ENCODE measurements at places on chromosomes 12 and 14.

GRCh38 chr14:70622111-70622712 is 19.5 kb upstream of the TTC9 start:
- peak; percentile 64 for DNase-seq

- DNase-seq = peak; percentile 51
Observed at GRCh38 chr14:60064491-60065072, 27.1 kb upstream of the PCNX4 start.

- DNase-seq = no peak
Observed at GRCh38 chr14:103118018-103118662, 5.1 kb upstream of the TNFAIP2 start.

DNA sequence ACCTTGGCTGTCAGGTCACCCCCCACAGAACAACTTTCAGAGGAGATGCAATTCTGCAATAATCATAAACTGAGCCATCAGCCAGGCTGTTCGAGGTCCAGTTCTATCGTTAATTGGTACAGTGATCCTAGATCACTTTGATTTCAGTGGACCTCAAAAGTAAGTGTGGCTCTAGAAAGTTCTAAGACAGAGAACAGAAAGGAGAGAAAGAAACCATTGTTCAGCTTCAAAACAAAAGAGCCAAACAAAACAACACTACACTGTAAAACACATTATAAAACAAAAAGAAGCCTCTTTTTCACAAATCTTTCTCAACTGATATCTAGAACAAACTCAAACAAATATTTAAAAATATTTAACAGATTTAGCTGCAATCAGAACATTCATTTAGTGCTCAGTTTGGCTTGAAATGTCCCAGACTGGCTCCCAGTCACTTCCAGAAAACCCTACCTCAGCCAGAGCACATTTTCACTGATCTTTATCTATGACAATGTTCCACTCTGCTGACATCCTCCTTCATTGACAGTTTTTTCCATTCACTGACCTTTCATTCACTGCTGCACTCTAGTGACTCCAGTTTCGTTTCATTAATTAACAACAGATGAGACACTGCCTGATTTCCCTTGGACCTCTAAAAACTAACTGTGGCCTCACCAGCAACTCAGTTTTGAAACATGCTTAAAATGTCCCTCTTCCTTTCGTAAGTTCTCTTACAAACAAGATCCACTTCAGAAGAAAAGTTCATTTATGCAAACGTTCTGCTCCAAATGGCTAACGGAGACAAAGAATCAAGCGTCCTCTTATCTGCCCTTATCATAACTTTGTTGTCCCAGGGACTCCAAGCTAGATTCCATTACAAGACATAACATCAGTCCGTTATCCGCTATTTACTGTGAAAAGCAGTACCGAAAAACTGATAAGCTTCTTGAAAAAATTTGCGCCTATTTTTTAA is 56.8 kb downstream of the DUSP16 start:
- DNase-seq = peak; percentile 30

- DNase-seq = no peak
Observed at GRCh38 chr12:116469344-116469743, 89.8 kb upstream of the MAP1LC3B2 start.

DNA sequence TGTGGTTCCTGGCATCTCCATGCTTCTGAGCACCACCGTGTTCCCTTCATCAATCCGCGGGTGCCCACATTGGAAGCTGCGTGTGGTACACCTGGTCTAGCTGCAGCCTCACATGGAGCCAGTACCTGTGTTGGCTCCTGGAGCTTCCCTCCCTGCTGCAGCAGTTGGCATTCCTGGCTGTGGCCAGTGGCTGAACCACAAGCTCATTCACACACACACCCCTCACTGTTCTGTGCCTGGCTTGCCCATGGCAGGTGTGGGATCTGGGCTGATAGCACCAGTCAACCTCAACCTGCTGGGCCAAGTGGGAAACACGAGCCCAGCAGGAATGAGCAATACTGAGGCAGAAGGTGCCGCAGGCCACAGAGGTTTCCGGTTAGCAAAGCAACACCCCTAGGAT is 256.2 kb upstream of the LRFN5 start:
- no peak for DNase-seq

DNA sequence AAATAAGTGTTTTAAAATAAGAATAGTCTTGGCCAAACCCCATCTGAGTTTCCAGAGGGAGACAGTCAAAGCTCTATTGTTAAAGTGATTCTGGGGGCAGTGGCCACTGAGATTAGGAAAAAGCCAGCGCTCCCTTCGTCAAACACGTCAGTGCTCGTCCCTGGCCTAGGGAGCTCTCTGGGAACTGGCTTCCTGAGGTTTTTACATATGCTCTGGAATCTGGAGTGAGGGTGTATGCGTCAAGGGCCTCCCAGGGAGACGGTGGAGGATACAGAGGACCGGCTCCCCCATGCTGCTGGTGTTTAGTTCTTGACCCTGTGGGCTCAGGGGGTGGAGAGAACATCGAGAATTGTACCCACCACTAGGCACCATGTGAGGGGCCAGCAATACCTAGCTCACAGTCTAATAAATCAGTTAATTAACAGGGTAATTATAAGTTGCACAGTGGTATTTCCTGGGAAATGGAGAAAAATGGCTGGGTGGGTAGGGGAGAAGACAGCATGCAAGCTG is 87.0 kb downstream of the SLC25A47 start:
- no peak for DNase-seq

DNA sequence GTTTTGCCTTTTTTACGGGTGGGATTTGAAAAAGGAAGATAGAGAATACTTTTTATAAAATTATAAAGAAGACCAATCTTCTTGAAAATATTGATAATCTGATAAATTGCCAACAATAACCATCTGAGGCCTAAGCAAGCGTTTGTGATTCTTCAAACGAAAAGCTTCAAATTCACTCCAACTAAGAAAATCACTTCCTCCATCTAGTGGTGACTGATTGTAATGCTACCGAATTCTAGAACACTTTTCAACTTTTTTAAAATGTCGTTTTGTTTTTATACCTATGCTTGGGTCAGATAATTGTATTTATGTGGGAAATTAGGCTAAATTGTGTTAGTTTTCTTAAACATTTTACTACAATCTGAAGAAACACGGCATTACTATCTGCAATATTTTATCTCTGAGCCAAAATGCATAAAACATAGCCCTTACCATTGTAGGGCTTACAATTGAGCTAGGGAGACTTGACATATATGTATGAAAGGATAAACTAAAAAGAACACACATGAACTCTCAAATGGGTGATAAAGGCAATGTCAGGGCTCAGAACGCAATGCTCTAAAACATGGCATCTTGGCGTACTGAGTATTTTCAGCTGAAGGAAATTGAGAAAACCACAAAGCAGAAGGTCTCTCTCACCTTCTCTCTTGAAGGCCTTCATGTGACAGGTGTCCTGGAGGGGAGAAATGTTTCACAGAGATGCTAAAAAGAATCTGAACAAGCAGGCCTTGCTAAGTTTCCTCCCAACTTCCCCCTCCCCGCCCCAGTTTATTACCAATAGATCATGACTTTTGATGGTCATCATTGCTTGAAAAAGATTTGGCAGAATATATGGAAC is 36.8 kb upstream of the G2E3 start:
- DNase-seq = peak; percentile 33

DNA sequence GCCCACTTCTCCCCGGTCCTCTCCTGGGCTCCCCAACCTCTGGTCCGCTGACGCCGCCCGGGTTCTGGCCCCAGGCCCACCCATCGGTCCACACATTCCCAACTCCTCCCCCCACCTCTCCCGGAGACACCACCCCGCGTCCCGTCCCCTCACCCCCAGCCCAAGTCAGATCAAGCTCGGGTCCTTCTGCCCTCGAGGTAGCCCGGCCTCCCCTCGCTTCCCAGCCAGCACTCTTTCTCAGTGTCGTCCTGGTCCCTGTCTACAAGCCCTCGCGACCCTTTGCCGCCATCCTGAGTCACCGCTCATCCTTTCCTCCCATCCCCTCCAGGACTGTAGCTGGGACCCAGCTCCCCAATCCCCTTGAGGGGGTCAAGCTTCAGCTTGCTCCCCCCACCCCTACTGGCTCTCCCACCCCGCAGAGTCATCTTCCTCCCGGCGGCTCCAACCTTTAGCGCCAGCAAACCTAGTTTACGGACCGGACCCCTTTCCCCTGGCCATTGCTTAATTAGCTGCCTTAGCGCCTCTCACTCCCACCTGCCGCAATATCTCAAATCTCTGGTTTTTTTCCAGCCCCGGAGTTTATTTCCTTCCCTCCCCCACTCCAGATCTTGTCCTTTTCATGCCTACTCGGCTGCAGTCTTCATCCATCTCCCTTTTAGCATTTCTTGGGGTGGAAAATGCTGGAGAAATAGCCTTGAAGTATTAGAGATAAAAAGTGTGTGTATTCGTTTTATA is 1.1 kb downstream of the PPP4R4 start:
- DNase-seq = no peak

DNA sequence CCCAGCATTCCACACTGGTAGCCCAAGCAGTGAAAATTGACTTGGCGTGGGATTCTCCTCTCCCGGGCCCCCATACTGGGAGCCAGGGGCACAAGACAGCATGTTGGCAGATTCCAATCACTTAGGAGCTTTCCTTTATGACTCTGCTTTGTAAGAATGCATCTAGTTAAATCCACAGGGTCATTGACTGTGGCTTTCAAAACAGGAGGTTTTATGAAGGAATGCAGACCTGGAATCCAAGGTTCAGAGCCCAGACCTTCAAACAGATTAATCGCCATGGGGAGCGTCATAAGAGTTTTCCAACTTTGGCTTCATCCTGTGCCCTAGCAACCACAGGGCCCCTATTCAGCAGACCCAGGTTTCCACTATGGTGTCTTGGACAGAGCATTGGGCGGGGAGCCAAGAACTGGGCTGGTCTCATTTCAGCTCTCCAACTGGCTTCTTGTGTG is 76.4 kb upstream of the RMST start:
- DNase-seq = no peak

- DNase-seq = no peak
Observed at GRCh38 chr14:64249363-64249762, 44.8 kb downstream of the ESR2 start.

DNA sequence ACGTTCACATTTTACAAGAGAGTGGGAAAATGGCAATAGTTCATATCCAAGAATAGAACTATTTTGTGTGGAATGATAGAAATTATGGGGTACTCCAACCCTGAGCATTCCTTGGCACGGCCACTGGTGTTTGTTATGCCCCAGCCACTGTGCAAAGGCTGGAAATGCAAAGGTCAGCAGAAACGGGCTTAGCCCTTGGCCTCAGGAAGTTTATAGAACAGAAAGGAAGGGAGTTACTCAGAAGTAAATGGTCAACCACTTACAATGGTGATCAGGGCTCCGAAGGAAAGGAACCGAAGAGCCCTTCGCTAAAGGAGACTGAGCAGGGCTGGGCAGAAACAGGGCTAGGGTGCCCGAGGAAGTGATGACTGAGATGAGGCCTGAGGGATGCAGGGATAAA is 45.1 kb downstream of the KICS2 start:
- DNase-seq = no peak

- DNase-seq = no peak
Observed at GRCh38 chr14:25026476-25027137, 23.3 kb downstream of the STXBP6 start.

- no peak for DNase-seq
Observed at GRCh38 chr12:42180990-42181596, 36.4 kb upstream of the GXYLT1 start.

DNA sequence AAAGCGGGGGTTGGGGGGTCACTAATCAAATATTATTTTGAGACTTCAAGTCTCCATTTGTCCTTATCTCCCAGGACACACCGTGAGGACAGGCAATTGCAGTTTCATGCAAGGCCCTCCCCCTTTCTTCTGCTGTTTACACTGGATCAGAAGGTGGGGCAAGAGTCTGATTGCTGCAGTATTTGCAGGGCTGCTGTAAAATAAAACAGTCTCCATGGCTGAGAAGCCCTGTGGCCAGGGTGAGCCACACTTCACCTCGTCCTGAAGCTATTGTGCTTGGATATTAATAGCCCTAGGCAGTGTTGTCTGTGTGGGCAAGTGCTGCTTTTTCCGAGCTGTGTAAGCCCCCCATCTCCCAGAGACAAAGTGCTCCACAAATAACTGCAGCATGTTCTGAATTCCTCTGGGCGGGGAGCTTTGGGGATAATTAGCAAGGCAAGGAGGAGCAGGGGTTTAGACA is 187.4 kb upstream of the NTF3 start:
- DNase-seq = no peak

GRCh38 chr12:3033539-3033867 is 43.7 kb upstream of the TSPAN9 start:
- DNase-seq = no peak
